ENCODE measurements at places on chromosomes 3 and 15.

DNA sequence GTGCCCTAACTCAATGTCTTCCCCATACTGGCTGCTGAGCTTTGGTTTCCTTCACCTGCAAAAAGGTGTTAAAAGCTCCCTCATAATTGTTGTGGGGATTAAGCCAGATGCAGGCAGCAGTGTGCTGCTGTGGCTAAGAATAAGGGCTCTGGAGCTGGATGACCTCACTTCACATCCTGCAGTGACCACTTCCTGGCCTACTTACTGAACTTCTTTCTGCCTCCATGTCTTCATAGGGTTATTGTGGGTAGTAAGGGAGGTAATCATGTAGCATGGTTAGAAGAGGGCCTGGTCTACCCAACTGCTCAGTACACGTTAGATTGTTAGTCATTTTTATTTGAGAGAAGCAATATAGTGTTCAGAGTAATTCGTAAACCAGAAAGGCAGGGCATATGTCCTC is 18.4 kb downstream of the GYG1 start:
- DNase-seq, result no peak

- DNase-seq, result peak; percentile 57
Measured at GRCh38 chr3:47612178-47612577, 33.5 kb upstream of the CSPG5 start.

- DNase-seq, result no peak
Measured at GRCh38 chr3:51657234-51657633, 13.8 kb upstream of the TEX264 start.

GRCh38 chr3:107128946-107129345 is 248.3 kb upstream of the CCDC54 start:
- no peak for DNase-seq

All from BJ (cell line).